ENCODE measurements at places on chromosomes 6 and 20. TPM values are rescaled to one million over a fixed set of nuclear protein-coding genes. Genes with fewer than 3 reads are reported as not detected.

Gene EGFL8
- total RNA-seq, result 13.4 TPM

Gene TNF
- total RNA-seq, result 4.5 TPM

GRCh38 chr6:52931351-52931750 is 21.9 kb upstream of the GSTA3 start:
- DNase-seq, result peak; percentile 57

- no peak for DNase-seq
These were observed 17.9 kb downstream of the HLA-G start for GRCh38 chr6:29845405-29846006.

DNA sequence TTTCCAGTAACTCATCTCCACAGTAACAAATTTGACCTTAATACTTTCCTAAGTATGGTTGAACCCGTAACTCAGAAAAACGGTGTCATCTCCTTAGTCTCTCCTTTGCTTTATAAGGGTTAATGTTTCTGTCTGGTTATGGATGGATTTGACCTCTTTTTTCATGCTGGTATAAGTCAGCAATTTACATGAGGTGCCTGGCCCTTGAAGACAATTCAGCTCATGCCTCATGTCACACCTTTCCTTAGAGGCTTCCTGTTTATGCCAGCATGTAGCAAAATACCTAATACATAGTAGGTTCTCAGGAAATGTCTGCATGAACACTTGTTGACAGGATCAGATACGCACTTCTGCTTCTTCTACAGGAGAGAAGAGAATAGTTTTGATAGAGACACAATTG is 37.7 kb upstream of the C20orf144 start:
- DNase-seq, result no peak

GRCh38 chr20:32285621-32286371 is 8.3 kb downstream of the KIF3B start:
- DNase-seq, result no peak

GRCh38 chr6:130183271-130184222 is 39.2 kb downstream of the SAMD3 start:
- DNase-seq, result no peak

Data from lower lobe of right lung (tissue), 2 donors.